ENCODE measurements at places on chromosomes 4 and X.

GRCh38 chr4:145626623-145626982, 7.4 kb downstream of the MMAA start:
- DNase-seq, result no peak

DNA sequence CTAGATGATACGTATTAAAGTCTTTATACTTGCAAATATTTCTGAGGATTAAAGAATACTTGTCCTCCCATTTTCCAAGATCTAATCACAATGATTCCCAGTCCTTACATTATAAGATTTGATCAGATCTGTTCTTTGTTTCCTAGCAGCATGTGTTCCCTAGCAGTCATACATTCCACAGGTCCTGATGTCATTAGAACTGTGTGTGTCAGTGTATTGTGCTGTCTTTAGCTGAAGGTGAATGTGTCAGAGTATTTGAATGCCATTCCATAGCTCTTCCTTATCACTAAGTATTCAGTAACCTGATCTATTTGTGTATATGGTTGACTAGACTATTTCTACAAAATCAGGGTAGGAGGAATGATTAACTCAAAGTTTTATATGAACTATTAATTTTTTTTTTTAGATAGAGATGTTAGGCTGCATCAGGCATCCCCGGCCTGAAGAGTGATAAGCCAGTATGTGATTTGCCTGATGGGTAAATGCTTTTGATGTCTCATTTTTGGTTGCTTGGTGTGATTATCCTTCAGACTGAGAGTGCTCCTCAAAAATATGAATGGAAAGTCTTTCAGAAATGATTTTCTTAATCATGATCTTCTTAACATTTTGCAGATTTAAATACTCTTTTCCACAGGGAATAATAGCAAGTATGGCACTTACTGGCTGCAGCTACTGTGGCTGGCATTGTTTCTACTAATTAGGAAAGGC, 4.4 kb downstream of the ADGRL3 start:
- no peak for DNase-seq

DNA sequence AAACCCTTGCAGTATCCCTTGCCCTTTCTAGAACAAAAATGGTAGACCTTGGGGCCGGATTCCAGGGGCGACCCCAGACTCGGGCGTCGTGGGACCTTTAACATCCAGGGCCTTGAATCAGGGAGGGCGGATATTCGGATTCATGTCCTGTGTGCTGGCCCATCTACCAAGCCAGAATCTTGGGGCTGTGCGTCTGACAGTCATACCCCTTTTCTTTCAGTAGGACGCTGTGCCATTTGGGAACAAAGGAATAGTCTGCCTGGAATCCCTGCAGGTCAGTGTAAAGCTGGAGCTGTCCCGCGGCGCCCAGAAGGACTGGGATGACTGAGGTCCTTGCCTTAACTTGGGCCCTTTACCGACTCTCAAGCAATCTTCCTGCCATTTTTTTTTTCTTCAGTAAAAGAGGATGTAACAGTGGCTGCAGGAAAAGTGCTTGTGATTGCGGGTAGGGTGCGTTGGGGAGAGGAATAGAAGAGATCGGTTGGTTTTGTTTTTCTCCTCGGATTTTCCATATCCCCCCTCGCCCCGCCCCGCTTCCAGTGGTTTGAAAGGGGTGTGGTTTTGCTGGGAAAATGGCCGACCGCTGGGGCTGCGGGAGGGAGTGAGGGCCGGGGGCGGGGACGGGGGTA, 518 bp downstream of the ARMCX1 start:
- DNase-seq, result no peak

GRCh38 chrX:23797371-23798128, 14.6 kb downstream of the SAT1 start:
- no peak for DNase-seq

- DNase-seq, result no peak
Observed at GRCh38 chr4:72077346-72077745, 45.5 kb downstream of the NPFFR2 start.

DNA sequence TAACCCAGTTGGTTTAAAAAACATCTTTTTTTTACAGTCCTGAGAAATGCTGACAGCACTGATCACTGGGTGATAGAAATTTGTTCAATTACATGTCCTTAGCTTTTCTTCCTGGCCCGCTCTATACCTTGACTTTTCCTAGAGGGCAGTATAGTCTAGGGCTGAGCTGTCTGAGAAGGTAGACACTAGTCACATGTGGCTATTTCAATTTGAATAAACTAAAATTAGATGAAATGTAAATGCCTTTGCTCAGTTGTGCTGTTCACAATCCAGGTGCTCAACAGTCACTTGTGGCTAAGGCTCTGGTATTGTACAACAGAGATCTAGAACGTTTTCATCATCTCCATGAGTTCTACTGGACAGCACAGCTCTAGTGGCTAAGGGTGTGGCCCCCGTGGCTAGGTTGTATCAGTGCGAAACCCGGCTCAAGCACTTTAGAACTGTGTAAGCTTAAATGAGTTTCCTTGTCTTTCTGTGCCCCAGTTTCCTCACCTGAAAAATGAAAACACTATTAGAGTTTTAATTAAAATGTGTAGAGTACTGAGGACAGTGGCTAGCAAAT, 111.6 kb upstream of the WDR17 start:
- no peak for DNase-seq

DNA sequence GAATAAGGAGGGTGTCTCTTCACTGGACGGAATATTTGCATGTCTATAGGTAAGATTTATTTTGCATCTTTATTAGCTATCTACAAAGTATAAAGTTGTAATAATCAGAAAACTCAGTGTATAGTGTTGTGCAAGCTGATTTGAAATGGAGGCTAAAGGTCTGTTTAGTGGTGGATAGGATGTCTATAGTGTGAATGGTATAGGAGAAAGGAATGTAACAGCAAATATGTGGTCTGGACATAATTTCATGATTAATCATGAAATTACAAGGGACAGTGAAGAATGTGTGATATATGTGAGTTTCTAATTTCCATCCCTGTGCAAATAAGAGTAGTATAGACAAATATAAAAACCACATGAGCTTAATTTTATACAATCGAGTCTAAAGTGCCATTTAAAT, 79.3 kb upstream of the CAMK2D start:
- DNase-seq, result no peak

DNA sequence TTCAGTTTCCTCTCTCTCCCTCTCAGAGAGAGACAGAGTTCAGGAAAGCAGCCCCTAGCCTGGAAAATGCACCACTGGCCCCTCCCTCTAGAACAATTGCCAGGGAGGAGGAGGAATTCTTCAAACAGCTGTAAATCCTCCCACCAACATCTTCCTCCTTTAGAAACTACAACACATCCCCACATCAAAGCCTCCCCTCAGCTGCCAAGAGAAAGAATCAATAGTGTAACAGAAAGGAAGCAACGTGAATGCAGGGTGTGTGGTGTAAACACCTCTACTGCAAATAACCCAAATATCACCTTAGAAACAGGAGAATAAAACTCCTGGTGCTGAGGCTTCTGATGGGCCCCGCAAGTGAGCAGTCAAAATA, 249.9 kb upstream of the GATB start:
- no peak for DNase-seq

DNA sequence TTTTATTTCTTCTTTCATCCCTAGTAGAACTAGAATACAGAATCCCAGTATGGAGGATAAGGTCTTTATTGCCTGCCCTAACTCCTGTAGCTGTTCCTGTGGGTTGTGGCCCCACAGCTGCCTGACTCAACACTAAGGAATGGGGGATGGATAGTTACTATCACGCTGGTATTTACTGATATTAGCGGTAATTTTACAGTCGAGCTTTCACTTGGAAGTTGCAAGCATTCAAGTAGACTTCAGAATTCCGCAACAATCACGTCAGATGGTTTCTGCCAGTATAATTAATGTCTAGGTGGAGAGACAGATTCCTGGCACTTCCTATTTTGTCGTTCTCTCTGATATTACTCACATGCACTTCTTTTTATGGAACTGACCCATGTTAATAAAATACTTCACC, 489.8 kb downstream of the PABPC4L start:
- no peak for DNase-seq

DNA sequence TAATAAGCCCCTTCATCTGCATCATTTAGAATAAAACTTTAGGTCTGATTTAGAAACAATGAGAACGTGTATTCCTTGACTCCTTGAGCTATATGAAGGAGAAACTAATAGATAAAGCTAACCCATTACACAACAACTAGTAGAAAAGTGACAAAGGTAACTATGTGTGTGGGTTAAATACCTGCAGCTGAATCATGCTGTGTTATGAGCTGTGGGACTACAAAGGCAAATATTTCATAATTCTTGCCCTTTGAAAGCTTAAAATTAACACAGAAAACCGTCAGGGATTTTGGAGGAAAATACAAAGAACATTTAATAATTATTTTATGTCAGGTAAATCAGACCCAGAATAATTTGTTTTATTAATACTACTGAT, 898 bp upstream of the NDP start:
- DNase-seq, result no peak

- DNase-seq, result no peak
Observed at GRCh38 chr4:86376850-86377249, 17.0 kb upstream of the MAPK10 start.

- no peak for DNase-seq
Observed at GRCh38 chr4:173522160-173522950, 7.7 kb downstream of the HAND2 start.
